MG63 (cell line): ENCODE measurements at places on chromosomes 6 and 20. TPM values are rescaled to one million over a fixed set of nuclear protein-coding genes. Genes with fewer than 3 reads are reported as not detected.

DNA sequence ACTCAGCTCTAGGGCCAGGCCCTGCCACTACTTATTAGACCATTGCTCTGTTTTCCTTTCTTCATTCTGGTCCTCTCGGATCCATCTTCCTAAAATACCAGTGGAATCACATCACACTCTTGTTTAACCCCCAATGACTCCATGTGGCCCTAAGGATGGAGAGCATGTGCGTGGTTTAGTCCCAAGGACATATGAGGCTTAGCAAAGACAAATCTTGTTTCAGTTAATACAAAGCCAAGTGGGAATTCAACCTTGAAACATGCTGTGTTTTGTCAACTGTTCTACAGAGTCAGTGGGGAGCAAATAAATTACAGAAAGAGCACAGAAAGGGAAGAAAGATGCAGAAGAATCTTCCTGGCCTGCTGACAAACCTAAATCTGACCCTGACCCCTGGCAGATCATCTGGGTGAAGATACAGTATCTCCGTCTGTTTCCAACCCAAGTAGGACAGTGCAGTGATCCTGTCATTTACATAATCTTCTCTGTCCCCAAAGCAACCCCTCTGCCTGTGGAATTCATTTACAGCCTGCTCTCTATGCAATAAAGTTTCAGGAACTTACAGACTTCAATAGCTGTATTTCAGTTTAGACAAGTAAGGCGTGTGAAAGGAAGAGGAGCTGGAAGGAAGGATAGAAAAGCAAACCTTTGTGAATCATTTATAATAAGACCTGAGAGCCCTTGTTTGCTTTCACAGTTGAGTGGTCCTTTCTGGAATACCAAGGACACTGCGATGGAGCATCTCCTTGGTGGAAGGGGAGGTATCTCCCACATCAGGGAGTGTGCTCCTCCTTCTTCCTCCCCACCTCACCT is 144.0 kb downstream of the THBS2 start:
- no peak for DNase-seq

- peak; percentile 86 for DNase-seq
Observed at GRCh38 chr6:149169761-149170511, 147.6 kb upstream of the TAB2 start.

- DNase-seq = no peak
Observed at GRCh38 chr6:20572940-20573339, 38.7 kb downstream of the CDKAL1 start.

GRCh38 chr6:113539202-113539601 is 317.9 kb upstream of the MARCKS start:
- DNase-seq = no peak

DNA sequence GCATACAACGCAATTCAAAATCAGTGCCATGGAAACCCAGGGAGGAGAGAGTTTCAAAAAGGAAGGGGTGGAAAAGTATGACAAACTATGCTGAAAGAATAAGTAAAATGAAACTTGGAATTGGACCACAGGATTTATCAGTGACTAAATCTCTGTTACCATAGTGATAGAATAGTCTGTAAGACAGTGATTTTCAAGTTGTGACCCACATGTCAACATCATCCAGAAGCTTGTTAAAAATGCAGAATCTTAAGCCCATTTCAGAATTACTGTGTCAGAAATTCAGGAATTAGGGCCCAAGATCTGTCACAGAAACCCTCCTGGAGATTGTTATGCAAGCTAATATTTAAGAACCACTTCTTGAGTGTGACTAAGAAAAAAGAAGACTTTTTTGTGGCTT is 417.7 kb upstream of the JAG1 start:
- no peak for DNase-seq

Gene OR2J2
- total RNA-seq = not detected in 2 replicates

Gene ADNP
- total RNA-seq = 11.6 and 13.8 TPM in 2 replicates

Gene OPN5
- not detected in 2 replicates for total RNA-seq
